ENCODE measurements at places on chromosomes 7 and 10. TPM values are rescaled to one million over a fixed set of nuclear protein-coding genes. Genes with fewer than 3 reads are reported as not detected.

The GPC2 gene
- total RNA-seq = 1.3 TPM

The TFR2 gene
- total RNA-seq = 0.57 TPM

The GBX1 gene
- total RNA-seq = not detected

The TUBAL3 gene
- 0.25 TPM for total RNA-seq

The CCL24 gene
- not detected for total RNA-seq

Data from bladder microvascular endothelial cell (primary cell).